ENCODE measurements at places on chromosomes 3 and 15.

- DNase-seq, result no peak
These were observed 37.0 kb downstream of the FMN1 start for GRCh38 chr15:33157371-33158037.

DNA sequence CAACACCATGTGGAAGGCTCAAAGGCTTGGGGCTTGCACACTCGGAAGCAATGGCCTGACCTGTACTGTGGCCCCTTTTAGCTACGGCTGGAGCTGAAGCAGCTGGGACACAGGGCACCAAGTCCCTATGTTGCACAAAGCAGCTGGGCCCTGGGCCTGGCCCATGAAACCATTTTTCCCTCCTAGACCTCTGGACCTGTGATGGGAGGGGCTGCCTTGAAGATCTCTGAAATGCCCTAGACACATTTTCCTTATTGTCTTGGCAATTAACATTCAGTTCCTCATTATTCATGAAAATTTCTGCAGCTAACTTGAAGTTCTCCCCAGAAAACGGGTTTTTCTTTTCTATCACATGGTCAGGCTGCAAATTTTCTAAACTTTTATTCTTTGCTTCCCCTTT lies 85.6 kb upstream of the ALDH1A3 start:
- DNase-seq, result no peak

- DNase-seq, result no peak
These were observed 543.5 kb downstream of the GABRG3 start for GRCh38 chr15:27514526-27514925.

- DNase-seq, result no peak
These were observed 60.6 kb downstream of the ST6GAL1 start for GRCh38 chr3:186990878-186991308.

DNA sequence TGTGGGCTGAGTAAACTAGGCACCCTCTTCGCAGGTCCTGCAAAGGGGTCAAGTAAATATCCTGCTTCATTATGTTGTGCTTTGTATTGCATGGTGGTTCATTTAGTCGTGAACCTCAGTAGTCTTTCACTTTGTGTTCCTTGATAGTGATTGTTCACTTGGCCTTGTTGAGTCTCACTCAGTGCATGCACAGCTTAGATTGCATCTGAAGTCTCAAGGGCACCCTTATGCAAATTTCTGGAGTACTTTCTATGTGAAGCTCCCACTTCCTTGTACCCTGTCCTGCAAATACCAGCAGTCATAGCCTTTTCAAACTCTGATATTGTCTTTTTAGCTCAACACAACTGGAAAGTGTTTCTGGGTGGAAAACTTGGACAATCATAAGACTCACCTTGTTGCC lies 519.2 kb downstream of the NAALADL2 start:
- no peak for DNase-seq

- no peak for DNase-seq
These were observed 21.9 kb downstream of the GABRA5 start for GRCh38 chr15:26888761-26889160.

GRCh38 chr3:153894857-153895256 lies 226.3 kb upstream of the ARHGEF26 start:
- no peak for DNase-seq

- no peak for DNase-seq
These were observed 20.9 kb downstream of the PLSCR1 start for GRCh38 chr3:146523531-146523930.

GRCh38 chr15:86879250-86880229 lies 799.9 kb downstream of the AGBL1 start:
- no peak for DNase-seq

DNA sequence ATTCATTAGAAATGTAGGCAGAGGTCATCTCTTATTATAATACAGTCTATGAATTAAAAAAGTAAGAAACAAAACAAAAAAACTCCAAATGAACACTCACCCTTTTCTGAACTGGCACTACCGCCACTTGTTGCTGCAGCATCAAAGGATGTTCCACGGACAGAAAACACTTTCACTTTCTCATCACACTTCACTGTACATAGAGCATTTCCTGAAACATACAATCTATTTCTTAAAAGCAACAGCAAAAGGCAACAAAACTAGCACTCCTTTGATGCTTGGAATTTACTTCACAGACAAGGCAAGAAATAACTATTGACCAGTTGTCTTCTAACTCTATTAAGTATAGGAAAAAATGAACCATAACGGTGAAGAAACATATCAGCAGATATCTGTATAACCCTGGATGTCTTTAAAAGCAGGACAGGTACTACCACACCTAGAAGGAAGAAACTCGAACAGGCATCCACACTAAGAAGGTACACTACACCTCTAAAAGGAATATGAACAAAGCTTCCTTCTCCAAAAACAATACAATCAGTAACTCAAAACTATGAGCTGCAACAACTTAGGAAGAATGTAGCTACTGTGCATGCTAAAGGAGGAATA lies 24.9 kb downstream of the ETFA start:
- DNase-seq, result no peak

GRCh38 chr3:24273491-24273890 lies 221.2 kb downstream of the THRB start:
- no peak for DNase-seq

GRCh38 chr3:46883054-46883829 lies 5.7 kb downstream of the PTH1R start:
- no peak for DNase-seq
